ENCODE measurements at places on chromosomes 3 and 15.

DNA sequence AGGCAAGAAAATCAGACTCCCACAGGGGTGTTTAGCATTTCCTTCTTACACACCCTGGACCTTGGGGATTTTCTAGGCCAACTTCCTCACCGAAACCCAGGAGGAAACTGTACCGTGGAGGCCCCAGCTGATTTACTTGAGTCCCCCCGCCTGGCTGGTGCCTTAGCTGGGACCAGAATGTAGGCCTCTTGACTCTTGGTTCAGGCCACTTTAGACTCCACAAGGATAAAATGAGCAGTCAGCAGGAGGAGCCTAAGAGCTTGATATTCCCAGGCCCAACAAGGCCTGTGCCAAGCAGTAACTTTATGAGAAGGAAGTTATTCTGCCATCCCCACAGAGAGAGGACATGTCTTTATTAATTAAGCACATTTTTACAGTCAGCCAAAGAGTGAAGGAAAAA lies 4.6 kb upstream of the APBA2 start:
- DNase-seq: no peak

- no peak for DNase-seq
Measured at GRCh38 chr15:43440721-43441281, 52.2 kb downstream of the TP53BP1 start.

DNA sequence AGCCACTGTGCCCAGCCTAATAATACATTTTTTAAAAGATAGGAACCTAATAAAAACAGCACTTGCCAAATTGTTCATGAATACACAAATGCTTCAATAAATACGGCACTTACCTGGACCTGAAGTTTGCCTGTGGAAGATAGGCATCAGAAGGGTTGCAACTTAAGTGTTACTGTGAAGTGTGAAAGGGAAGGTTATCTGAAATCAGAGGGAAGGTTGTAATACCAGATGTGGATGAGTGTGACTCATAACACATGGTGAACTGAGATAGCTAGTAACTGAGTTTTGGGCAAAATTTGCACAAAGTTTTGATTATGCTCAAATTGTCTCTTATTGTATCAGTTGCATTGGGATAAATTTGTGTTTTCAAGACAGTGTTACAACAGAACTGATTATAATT lies 68.0 kb downstream of the ATP11B start:
- DNase-seq: no peak

- DNase-seq: no peak
Measured at GRCh38 chr3:35194666-35195065, 444.7 kb upstream of the ARPP21 start.

GRCh38 chr15:99100245-99101173 lies 4.4 kb upstream of the SYNM start:
- DNase-seq: peak; percentile 52

DNA sequence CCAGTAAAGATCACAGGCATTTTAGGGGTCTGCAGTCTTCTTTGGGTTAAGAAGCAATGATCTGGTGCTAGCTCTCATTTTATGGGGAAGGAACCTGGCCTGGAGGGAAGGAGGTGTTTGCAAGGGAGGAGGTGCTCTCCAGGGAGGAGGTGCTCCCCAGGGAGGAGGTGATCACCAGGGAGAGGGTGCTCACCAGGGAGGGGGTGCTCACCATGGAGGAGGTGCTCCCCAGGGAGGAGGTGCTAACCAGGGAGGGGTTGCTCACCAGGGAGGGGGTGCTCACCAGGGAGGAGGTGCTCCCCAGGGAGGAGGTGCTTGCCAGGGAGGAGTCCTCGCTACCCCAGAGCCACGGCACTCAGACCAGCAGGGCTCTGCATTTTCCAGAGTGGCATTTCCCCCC lies 115.7 kb downstream of the TLE3 start:
- no peak for DNase-seq

DNA sequence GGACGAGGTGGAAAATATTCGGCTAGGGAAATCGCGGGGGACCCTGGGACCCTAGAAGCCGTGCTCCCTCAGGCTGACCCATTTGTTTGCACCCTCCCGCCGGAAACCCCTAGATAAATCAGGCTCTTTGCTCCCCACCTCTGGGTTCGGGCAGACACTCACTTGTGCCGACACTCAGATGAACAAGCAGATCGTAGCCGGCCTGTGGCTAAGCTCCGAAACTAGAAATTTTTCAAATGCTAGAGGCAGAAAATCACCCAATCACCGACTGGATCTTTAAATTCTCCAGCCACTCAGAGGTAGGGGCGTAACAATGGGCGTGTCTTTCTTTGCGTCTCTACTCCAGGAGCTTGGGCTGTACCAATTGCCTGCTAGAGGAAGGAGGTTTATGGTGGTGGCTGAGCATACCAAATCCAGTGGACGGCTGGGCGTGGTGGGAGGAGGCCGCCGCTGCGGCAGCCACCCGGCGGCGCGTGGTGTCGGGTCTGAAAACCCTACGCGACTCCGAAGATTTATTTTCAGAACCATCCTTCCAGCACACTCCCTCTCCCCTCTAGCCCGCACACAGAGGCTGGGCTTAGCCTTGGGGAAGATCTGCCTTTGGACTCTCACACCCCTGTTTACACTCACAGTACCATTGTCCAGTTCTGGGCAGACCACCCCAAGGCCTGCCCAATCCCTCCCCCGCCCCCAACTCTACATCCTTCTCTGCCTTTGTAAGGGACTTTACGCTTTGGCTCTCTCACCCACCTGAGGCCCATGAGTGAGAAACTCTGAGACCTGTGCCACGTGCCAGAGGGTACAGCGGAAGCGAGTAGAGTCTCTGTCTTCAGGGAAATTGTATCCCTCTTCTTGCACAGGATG lies at the start of gene PIF1:
Gene PIF1, minus strand, starts transcription at position 217 of the 864 bp plus-strand sequence. CDS start 1,312 bp downstream, outside the sequence.
- peak; percentile 77 for DNase-seq

DNA sequence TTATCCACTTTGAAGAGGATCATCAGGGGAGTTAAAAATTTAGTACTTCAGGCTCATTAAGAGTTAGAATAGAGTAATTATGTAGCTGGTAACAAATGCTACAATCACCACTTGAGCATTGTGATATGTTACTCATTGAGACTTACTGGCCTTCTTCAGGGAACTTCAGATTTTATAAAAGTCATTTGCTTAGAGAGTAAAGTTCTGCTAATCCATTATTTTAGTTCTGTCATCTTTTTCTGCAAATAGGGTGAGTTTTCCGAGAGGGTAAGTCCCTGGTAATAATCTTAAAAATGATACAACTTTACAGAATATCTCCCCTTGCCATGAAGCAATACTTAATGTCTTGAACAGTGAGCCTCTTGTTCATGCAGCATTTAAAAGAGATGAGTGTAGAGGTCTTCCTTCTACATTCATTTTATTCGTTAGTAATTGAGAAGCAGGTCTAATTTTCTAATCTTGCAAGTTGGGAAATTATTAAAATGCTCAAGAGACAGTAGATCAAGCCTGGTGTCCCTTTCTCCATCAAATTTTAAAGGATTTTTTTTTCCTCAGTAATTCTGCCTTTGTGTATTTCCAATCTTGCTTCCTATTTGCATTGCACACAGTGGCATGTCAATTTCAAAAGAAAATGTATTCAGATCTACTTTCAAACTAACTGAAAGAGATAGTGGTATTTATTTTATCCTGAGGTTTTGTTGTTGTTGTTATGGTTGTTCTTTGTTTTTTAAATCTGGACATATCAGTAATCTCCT lies 52.6 kb downstream of the MBNL1 start:
- no peak for DNase-seq

GRCh38 chr15:39095218-39095879 lies 485.5 kb upstream of the THBS1 start:
- no peak for DNase-seq

- no peak for DNase-seq
Measured at GRCh38 chr3:74268753-74269152, 345.7 kb downstream of the CNTN3 start.

GRCh38 chr3:17542591-17542990 lies 199.8 kb downstream of the TBC1D5 start:
- DNase-seq: no peak

DNA sequence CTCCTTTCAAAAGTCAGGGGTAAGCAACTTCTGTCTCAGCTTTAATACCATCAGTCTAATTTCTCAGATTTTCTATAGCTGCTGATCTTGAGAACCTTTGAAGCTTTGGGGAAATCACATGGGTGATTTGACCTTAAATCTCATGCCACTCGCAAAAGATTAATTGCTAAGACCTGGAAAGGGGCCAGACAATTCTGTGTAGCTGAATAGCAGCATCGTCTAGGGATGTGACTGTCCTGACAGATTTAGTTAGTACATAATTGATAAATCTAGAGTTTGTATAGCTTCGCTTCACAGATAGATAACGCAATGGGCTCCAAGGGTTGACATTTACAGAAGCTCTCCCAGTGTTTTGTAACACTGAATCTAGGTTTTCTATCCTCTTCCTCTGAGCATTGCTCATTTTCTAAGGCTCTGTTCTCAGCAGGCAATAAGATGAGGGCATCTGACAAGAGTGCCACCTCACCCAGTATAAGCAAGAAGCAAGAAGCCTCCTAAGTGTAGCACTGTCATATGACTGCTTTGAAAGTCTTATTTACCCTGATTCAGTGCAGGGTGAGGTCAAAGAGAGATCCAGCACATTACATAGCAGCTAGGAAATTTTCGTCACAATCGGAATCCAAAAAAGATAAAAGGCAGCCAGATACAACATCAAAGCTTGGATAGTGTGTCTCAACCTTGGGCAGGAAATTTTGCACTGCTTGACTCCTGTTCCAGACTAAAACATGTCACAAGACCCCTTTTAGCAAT lies 47.7 kb upstream of the DUT start:
- no peak for DNase-seq

GRCh38 chr3:142987080-142987700 lies 14.2 kb upstream of the U2SURP start:
- DNase-seq: no peak

GRCh38 chr3:35505181-35505580 lies 134.1 kb upstream of the ARPP21 start:
- peak; percentile 27 for DNase-seq

- DNase-seq: no peak
Measured at GRCh38 chr15:91468871-91469580, 369.0 kb downstream of the SV2B start.

GRCh38 chr3:189629803-189630455 lies 1.3 kb upstream of the TP63 start:
- DNase-seq: no peak

GRCh38 chr3:110420158-110420641 lies 651.4 kb upstream of the NECTIN3 start:
- no peak for DNase-seq

DNA sequence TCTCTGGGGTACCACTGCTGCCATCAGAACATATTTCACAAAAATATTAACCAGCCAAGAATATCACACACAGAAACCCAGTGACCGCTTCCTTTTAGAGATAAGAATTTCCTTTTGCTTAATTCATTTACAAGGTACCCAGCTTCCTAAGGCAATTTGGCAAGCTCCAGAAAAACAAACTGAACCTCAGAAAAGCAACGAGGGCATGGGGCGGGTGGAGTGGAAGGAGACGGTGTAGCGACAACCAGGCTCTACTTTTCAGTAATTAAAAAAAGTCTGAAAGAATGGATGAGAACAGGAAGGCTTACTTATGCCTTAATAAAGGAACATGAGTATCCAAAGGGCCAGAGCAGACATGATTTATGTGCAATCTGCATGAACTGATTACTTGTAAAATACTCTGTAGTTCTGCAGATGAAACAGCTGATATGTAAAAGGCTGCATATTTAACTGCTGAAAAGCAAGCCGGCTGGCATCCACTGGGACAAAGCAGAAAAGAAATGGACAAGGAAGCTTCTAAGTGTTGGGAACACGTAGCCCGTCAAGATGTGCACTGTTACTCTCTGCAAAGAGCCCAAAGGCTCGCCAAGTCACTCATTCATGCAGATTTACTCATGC lies 18.6 kb downstream of the RFTN1 start:
- DNase-seq: no peak

DNA sequence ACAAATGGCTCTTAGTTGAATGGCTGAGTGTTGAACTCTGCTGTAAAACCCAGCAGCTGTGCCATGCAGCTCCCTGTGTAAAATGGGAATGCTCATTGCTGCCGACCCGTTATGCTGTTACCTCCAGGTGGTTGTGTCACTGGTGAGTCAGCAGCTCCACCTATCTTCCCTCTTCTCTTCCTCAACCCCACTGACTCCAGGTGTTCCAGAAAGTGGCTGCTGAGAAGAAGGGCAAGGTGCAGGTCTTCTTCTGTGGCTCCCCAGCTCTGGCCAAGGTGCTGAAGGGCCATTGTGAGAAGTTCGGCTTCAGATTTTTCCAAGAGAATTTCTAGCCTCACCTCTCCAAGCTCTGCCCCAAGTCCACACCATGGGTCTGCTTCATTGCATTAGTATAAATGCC lies 41.9 kb downstream of the NOX5 start:
- no peak for DNase-seq
